ENCODE measurements at places on chromosomes 5 and 9.

- peak; percentile 70 for DNase-seq
Observed at GRCh38 chr5:159208514-159209437, 577 bp downstream of the RNF145 start.

DNA sequence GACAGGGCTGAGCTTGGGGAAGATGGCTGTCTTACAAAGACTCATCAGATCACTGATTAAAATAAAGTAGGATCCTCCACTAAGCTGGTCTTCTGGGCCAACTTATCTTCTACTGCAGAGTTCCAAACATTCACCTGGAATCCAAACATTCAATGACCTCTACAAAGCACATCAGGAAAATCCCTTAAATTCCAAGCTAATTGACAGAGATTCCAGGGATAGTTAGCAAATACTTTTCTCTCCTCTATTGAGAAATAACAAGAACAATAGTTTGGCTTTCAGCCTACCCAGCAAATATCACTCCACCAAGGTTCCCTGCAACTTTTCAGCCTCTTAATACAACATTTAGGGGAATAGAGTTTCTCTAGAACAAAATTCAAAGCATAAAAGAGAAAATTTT is 140.6 kb upstream of the LIFR start:
- no peak for DNase-seq

DNA sequence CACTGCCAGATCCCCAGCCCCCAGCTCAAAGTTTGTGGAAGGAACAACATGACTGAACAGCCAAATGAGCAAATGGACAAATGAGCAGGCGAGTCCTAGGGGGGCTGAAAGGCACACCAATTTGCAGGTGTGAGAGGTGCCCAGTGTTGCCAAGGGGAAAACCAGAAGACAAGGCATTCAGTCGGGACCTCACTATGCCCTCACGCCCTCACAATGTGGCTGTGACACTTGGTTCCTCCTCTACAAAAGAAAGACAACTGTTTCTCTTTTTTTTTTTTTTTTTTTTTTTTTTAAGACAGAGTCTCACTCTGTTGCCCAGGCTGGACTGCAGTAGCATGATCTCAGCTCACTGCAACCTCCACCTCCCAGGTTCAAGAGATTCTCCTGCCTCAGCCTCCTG is 28.0 kb downstream of the TNIP1 start:
- no peak for DNase-seq

GRCh38 chr5:42360056-42360455 is 63.2 kb upstream of the GHR start:
- DNase-seq: no peak

GRCh38 chr5:142012186-142012785 is 541 bp downstream of the GNPDA1 start:
- peak; percentile 74 for DNase-seq

DNA sequence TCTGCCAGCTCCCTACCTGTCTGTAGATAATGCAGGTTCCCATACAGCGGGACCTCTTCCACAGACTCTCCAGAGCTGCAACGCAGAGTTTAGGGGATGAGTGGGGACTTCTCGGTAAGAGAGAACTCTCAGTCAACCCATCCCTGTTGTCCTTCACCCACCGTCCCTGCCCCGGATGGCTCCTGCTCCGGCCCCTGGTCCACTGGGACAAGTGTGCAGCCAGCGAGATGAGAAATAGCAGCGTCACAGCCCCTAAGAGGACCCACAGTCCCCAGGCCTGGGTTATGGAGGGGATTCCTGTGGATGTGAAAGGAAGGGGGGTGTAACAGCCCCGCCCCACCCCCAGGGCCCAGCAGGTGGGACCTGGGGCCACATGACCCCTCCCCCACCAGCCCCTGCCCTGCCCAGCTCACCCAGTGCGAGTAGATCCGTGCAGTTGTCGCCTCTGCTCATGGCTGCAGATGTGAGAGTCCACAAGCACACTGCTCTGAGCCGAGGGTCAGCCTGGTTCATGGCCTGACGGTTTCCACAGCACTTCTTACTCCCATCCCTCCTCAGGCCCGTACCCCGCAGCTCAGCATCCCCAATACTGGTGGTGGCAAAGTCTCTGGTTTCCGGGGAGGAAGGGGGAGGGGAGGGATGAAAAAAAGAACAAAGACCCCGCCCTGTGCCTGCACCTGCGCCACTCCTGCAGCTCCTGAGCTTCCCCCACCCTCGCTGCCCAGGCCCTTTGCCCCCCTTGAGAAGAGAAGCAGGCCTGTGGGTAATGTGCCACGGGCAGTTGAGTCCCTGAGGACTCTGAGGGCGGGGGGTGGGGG is at the start of gene SIT1:
Gene SIT1, minus strand, starts transcription at position 591 of the 818 bp plus-strand sequence. Its CDS starts 78 bp downstream, at position 513.
- DNase-seq: peak; percentile 61

DNA sequence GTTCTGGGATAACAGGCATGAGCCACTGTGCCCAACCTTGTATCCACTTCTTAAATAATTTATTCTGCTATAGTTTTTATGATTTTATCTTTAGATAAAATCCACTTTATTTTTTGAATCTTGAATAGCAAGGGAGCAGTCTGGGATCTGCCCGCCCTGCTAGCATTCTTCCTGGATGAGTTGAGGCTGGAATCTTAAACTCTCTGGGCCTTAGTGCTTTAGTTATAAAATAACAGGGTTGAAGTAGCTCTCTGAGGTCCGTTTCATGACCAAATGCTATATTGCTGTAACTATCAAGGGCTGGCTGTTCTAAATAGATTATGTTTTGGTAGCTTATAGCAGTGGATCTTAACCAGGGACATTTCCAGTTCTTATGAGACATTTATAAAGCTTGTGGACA is 20.8 kb downstream of the ACER2 start:
- DNase-seq: no peak

DNA sequence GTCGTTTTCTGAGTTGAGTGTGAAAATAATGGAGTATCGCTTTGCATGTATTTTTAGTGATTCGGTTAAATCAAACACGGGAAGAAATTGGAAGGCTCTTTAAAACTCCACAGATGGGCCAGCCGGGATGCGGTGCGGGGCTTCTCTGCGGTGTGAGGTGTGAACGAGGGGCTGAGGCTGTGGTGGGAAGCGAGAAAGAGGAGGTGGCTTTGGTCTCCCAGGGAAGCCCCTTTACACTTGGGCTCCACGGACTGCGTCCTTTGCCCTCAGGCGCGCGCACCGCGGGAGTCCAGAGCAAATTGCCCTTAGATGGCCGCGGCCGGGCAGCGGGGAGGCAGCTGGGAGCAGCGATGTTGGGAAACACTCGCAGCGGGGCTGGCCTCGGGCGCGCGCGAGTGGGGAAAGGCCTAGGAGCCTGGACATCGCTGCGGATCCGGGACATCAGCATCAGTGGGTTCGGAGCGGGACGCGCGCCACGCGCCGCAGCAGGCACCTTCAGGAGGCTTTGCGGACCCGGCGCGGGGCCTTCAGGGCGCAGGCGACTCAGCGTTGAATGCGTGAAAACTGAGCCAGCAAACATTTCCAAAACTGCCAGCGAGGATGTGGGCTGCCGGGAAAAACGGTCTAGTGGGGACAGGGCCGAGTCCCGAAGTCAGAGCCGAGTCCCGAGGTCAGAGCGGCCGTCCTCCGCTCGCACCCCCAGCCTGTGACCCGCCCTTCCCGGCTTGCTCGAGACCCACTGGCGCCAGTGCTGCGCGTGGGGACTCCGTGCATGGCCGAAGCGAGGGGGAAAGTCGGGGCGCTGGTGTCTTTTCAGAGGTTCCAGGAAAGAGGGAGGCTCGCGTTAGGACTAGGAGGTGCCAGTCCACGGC is 6.5 kb downstream of the IRX1 start:
- no peak for DNase-seq

- no peak for DNase-seq
Observed at GRCh38 chr9:113456235-113456634, 7.3 kb upstream of the RGS3 start.

DNA sequence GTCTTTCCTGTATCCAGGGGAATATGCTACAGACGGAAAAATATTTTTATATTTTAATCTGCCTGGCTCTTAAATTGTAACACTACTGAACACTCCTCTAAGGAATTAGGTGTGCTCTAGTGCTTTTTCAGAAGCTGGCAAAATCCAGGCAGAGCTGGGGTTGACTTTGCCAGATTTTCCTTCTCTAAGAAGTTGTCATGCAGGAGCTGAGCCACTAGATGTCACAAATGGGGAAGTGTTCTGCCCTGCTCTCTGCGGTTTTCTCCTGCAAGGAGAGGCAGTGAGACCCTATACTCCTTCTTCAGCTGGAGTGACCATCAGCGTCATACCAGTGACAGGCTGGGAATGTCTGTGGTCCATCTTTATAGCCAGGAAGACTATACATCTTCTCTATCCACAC is 112.5 kb downstream of the HAPLN1 start:
- DNase-seq: no peak

GRCh38 chr5:35058374-35058788 is 10.6 kb upstream of the AGXT2 start:
- DNase-seq: no peak

- no peak for DNase-seq
Observed at GRCh38 chr5:151589878-151590570, 1.1 kb downstream of the FAT2 start.

DNA sequence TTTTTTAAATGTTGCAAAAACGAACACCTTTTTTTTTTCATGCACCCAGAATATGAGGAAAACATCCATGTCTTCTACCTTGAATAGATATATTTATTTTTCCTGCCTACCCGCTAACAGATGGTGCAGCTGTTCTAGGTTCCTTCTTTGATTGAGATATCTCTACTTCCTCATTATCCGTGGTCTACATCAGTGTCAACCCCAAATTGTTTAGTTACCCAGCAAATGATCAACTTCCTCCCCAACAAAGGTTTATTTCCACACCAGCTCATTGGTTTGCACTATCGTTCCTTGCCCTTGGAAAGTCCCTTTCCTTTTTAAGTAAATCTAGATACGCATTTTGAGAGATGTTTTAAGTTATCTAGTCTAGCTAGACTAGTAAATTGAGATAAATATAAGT is 166.4 kb downstream of the PRR16 start:
- no peak for DNase-seq

DNA sequence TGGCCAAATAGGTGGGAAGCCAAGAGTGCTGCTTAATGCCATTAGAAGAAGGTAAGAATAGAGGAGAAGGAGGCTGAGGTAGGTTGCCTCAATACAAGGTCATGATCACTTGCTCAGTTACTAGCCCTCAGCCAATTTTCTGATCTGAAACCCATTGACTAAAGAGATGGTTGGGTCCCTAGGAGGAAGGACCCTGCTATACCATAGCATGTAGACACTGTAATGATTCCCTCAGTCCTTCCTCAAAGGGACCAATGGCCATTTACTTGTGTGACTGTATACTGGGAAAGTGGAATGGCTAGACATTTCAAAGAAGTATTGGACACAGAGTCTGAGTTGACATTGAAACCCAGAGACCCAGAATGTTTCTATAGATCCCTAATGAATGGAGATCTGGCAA is 108.5 kb upstream of the MAP1B start:
- DNase-seq: no peak

DNA sequence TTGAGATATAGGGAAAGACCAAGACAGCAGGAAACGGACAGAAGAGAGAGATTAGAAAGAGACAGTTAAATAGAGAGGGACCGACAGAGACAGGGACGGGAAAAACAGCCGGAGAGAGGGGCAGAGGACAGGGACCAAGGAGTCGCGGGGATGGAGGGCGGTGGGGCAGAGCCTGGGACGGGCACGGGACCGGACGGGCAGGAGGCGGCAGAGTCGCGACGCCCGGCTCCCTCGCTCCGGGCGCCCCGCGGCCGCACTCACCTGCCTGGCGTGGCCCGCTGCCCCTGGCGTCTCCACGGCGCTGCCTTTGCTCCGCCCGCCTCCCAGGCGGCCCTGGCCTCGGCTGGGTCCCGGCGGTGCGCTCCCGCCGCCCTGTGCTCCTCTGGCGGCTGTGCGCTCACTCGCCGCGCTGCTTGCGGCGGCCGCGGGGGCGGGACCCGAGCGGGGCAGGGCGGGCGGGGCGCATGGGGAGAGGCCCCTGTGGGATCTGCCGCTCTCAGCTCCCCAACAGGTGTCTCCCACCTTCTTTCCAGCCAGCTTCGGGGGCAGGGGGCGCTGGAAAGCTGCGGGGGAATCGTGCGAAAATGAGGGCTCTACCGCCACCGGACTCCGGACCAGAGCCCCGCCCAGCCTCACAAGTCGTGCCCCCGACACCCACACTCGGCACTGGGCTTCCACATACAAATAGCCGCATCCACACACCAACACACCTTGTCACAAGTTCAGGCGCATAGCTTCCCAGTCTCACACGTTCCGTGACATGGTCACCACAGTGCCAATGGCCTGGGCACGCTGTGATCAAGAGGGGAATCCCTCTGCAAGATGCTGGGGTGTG is at the start of gene ARID3C:
Gene ARID3C, minus strand, starts transcription at position 411 of the 835 bp plus-strand sequence. CDS start 1,052 bp downstream, outside the sequence.
- no peak for DNase-seq

DNA sequence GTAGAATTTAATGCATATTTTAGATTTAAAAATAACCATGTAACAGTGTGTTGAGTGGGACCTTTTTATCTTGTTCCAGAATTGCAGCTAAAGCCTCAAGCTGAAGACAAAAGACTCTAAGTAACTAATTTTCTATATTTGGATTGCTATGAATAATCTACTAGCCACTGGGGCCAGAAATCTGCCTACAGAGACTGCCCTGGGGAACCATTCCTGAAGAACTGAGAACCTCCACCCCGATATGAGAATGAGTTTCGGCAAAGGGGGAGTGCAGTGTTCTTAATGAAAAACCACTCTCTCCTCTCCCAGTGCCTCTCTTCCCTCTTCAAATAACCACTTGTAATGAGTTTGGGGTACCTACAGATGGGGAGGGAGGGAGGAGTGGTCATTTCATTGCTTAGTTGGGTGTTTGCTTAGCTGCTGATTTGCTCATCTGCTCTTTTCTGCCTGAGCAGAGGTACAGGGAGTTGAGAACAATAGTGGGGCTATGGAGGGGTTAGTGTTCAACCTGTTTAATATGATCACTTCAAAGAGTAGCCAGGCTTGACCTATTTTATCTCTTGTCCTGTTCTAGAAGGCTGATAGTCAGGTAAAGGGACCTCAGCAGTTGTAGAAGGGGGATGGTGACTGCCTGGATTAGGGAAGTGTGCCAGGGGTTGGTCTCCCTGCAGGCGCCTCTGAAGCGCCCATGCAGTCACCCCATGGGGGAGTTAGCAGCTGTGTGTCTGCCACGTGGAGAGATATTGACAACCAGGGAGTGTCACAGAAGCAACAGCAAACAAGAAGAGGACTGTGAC is 47.7 kb downstream of the ATG10 start:
- no peak for DNase-seq
